ENCODE measurements at places on chromosomes 2 and 18.

DNA sequence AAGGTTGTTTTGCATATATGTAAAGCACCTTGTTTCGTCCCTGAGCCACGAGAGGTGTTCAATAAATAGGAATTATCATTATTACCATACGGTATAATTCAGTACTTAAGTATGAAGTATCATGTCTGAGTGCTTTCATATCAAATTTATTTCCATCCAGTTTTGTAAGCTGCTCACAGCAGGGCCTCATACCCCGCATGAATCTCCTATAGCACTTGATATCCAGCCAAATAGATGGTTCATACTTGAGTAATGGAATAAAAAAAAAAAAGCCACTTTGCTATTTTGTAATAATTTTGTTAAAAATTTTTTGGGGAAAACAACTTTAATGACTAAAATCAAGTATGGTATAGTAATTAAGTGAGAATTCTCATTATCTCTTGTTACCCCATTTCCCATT is 160.8 kb upstream of the NOSTRIN start:
- DNase-seq: no peak

GRCh38 chr2:166372046-166372445 is 3.7 kb downstream of the SCN9A start:
- DNase-seq: no peak

DNA sequence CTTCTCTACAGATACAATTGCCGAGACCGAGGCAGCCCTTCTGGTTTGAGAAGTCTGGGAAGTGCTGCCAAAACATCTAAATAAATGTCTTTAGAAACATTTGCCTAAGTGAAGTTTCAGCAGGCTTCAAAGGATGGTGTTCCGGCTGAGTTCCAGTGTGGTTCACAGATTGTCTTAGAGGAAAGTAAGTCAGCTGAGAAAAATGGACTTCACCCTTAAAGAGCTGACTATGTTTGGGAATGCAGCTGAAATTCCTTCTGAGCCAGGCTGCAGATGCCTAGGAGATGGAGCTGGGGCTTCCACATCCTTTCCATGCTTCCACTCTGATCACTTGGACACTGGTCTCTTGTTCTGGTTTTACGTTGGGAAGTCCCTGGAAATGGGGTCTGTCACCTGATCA is 83.6 kb downstream of the FHOD3 start:
- DNase-seq: no peak

- no peak for DNase-seq
These were observed 44.4 kb upstream of the TMEM182 start for GRCh38 chr2:102717308-102718018.

DNA sequence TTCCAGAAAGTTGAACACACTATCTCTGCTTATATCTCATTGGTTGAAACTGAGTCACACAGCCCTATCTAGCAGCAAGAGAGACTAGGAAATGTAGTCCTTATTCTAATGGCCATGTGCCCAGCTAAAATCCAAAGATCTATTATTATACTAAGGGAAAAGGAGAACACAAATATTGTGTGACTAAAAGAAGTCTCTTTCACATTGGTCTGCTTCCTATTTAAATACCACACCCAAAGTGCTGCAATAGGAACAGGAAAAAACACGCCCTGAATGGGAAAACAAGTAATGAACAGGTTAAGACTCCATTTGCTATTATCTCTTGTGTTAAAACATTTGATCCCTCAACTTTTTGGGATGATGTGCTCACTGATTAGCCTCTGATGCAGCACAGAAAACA is 86.8 kb upstream of the BARD1 start:
- no peak for DNase-seq

DNA sequence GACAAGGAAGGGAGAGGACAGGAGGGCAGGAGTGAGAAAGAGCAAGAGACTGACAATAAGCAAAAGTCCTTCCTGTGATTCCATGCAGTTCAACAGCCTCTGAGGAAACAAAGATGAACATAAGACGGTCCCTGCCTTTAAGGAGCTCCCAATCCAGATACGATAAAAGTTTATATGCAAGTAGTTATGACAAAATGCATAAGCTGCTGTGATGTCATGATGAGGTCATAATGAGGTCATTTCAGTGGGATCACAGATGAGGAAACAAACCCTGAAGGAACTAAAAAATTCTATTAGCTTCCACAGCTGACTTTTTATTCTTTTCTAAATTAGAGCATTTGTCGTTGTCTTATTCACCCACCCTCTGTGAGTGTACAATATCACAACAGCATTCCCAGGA is 458.5 kb upstream of the ACVR2A start:
- no peak for DNase-seq

DNA sequence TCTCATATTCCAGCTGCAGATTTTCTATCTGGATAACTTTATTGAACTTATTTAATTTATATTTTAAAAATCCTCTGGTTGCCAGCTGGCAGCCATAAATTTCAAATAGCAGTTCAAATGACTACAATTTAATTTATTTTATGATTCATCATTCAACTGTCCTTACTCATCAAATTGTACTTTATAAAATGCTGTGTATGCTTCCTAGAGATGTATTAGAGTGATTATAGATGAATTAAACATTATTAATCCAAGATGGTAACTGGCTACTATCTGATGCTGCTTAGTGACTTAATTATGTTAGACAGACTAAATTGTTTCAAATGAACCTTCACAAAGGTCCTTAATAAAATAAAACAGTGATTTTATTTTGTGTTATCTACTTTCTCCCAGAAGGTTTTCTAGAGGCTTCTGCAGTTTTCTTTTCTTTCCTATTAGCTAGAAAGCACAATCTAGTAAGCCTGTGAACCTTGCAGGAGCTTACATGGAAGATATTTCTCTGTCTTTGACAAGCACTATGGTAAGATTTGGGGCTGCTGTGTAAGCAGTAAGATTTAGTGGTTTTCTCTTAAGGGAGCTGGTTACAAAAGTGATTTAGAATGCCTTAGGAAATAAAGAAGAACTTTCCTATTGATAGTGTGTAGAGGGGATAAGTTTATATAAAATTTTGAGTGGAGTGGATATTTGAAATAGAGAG is 322.3 kb downstream of the FSIP2 start:
- no peak for DNase-seq
